ENCODE measurements at places on chromosomes 11 and 22.
A peak's percentile ranks its signal among the peaks of the same experiment; 100 is the strongest.

- DNase-seq = no peak
Measured at GRCh38 chr11:27228232-27228905, 134.6 kb downstream of the CCDC34 start.

- DNase-seq = no peak
Measured at GRCh38 chr11:120781486-120782120, 242.3 kb upstream of the TBCEL start.

- DNase-seq = peak; percentile 9
Measured at GRCh38 chr11:124586238-124586860, 16.6 kb downstream of the OR8A1 start.

DNA sequence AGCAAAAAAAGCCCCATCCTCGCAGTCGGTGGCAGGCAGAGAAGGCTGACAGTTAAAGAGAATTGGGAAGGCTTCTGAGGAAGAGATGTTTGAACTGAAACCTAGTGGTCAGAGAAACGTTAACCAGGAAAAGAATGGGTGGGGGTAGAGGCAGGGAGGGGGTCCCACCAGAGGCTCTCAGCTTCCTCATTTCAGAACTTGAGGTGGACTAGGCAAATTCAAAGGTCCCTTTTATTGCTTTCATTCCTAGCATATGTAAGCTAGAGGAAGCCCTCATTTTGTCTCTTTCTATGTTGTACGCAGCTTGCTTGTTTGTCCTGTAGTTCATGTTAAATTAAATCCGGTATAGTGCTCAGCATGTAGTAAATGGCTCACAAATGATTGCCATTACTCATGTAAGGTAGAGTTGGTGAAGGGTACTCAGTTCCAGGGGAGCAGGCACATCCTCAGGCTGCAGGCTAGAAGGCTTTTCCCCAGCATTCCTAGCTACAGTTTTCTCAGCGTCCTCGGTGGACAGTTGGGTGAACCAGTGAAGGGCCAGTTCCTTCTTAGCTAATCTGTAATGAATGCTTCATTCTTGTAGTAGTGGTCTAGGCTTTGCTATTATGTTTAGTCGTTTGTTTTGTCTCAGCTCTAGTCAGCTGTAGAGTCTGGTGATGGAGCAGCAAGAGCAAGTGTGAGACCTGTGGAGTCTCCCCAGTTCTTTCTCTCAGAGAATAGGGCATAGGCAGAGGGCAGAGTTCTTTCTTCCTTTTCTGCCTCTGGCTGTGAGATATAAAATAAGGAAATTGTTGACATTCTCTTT lies 58.6 kb downstream of the UVRAG start:
- DNase-seq = peak; percentile 67

GRCh38 chr11:104343578-104343977 lies 179.6 kb upstream of the PDGFD start:
- DNase-seq = no peak

GRCh38 chr11:44758983-44759382 lies 32.2 kb downstream of the TSPAN18 start:
- no peak for DNase-seq

- DNase-seq = no peak
Measured at GRCh38 chr11:130318031-130318673, 3.4 kb upstream of the ZBTB44 start.

DNA sequence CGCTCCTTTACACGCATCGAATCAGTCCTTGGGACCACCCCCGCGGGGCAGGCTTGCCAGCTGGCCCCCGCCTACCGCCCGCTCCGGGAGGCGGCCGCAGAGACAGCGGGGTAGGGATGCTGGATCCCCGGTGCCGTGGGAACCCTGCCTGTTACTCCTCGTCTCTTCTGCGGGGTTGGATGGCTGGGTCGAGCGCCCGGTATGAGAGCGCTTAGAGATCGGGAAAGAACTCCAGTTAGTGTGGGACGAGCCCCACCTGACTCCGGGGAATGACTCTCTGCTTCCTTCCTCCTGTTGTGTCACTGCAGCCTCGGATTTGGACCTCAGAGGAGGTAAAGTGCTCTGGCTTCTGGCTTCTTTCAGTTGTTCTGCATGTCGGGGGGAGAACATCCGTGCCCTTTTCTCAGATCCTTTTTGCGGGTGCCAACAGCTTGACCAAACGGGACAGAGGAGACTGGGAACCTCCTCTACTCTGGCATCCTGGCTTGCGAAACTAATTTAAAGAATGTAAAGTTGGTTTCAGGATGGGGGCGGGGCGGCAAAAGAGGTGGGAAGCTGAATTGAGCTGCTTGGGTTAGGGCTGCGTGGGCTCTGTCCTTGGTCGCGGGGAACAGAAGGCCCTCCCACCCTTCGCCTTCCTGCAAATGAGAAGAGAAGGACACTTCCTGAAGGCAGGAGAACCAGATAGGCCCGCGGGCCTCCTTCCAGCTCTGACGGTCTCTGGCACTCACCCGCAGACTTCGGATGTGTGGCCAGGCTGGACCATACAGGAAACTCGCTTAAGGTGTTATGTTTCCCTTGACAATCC lies 938 bp downstream of the LAYN start:
- DNase-seq = peak; percentile 38

DNA sequence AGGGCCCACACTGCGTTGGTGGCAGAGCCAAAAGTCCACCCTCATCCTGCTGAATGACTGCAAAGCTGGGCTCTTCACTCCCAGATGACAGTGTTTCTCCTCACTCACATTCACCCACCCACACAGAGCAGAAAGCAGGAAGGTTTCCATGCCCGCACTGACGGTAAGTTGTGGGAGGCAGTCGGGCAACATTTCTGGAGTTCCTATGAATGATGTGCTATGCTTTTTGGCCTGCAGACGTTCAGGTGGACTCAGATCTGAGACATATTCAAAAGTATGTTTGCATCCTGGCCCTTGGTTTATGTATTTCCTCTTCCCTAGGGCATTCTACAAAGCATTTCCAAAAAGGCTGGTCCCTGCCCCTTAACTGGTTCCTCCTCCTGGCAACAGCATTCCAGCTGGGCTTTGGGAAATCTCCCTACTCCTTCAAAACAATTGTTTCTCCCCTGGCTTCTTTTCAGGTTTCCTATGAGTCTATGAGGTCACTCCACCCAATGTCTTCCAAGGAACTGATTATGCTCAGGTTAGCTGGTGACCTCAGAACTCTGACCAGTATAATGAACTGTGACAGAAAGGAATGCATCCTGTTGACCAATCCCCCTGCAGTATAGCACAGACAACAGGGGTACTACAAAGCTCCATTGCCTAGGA lies 36.4 kb downstream of the PACSIN2 start:
- no peak for DNase-seq

DNA sequence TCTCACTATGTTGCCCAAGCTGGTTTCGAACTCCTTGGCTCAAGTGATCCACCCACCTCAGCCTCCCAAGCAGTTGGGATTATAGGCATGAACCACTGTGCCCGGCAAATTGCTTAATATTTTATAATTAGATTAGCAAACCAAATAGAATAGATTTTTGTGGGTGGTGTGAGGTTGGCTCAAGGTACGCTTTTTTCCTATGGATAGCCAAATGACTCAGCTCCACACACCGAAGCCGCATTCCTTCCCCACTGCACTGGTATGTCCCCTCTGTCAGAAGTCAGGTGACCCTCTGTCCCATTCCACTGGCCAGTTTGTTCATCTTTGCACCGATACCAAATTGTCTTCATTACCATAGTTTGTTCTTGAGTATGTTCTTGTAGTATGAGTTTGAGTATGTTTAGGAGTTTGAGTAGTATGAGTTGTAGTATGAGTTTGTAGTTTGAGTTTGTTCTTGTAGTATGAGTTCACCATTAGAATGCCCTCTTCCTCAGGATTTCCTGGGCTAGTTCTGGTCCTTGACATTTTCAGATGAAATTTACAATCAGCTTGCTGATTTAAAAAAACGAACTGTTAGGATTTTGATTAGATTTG lies 19.4 kb downstream of the SUSD2 start:
- DNase-seq = no peak
